T-helper 2 cell (primary cell): ENCODE measurements at places on chromosomes 7 and 10.

DNA sequence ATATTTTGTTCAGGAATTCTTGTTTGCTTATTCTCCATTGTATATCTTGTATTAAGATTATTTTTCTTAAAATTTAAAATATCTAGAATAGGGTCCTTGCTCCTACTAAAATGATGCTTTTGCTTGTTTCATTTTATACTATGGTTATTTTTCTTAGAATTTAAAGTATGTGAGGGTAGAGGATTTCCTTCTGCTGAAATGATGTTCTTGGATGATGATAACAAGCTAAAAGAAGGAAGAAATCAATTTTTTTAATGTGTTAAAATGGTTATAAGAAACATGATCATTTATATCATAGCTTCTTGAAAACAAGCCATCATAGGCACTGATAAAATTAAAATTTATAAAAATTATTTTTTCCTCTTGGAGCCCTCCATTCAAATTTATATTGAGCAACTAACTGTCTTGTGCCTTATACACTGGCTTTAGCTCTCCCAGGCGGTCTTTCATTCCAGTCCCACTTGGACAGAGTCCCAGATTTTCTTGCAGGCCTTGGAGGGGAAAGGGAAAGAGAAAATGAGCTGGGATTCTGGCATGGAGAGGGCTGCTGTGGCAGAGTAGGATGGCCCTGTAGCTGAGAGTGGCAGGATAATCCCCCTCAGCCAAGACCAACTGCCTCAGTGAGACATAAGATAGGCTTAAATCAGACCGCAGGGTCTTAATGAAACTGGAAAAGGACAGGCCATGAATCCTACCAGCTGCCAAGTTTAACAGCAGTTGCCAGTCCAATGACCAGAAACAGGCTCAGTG lies 60.2 kb downstream of the DNAJB9 start:
- DNase-seq: no peak

GRCh38 chr7:81138870-81139269 lies 220.0 kb upstream of the SEMA3C start:
- no peak for DNase-seq

DNA sequence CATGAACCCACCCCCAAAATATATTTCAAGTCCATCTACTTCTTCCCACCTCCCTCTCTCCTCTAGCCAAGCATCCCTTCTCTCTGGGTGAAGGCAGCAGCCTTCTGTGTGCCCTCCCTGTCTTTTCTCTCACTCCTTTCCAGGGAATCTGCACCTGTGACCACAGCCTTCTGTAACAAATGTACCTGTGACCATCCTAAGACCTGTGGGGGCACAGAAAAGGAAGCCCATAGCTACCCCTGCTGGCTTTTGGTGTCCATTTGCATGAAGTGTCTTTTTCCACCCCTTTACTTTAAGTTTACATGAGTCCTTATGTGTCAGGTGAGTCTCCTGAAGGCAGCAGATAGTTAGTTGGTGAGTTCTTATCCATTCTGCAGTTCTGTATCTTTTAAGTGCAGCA lies 2.0 kb upstream of the TBXAS1 start:
- DNase-seq: no peak

- DNase-seq: no peak
Observed at GRCh38 chr10:14291296-14291695, 39.4 kb downstream of the FRMD4A start.

- no peak for DNase-seq
Observed at GRCh38 chr10:4215485-4215884, 430.5 kb upstream of the KLF6 start.

DNA sequence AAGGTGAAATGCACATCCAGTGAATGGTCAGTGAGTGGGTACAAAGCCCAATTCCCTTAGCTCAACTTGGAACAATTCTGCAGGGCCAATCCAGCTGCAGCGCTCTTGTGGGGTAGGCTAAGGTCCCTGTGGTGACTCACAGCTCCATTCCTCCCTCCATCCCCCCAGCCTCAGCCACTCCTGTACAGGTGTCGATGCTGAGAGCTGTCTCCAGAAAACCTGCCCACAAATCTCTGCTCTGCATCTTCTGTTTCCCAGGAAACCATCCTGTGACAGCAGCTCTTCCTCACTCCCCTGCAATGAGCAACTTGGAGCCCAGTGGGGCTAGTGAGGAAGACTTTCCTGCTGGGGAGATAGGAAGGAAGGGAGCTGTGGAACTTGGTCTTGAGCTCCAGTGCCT lies 244.7 kb upstream of the GPR26 start:
- no peak for DNase-seq

GRCh38 chr10:78861529-78862327 lies 207.0 kb upstream of the ZMIZ1 start:
- no peak for DNase-seq

DNA sequence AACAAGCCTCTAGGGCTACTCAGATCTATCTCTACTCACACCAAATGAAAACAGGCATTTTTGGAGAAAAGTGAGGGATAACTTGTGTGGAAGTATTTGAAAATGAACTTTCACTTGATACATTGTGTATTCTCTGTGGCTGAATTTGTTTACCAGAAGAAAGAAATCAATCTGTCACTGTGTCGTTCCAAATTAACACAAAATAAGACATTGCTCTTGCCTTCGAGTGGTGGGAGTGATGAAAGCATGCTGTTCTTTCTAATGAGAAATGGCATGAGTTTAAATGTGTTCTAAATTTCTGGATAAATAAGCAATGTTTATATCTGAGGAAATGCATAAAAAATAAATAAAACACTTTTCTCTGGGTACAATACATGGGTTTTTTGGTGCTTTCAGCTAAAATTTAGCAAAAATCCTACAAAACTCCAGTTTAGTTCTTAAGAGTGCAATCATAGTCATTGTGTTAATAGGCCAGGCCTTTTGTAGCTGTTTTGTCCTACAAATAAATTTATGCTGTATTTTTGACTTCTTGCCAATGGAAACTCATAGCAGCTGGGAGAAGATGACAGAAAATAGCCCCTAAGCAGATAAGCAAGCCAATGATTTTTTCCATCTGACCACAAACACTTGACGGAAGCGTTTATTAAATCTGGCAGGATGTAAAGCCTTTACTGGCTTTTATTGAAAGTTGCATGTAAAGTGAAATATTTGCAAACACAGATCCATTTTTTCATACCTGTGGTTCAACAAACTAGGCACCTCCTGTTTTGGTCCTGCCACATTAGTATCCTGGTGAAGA lies 1064.1 kb upstream of the GHITM start:
- DNase-seq: no peak

- no peak for DNase-seq
Observed at GRCh38 chr7:12731214-12731656, 43.8 kb downstream of the ARL4A start.
